Fibroblast of skin of right biceps (primary cell): ENCODE measurements at places on chromosomes 11 and 22.

DNA sequence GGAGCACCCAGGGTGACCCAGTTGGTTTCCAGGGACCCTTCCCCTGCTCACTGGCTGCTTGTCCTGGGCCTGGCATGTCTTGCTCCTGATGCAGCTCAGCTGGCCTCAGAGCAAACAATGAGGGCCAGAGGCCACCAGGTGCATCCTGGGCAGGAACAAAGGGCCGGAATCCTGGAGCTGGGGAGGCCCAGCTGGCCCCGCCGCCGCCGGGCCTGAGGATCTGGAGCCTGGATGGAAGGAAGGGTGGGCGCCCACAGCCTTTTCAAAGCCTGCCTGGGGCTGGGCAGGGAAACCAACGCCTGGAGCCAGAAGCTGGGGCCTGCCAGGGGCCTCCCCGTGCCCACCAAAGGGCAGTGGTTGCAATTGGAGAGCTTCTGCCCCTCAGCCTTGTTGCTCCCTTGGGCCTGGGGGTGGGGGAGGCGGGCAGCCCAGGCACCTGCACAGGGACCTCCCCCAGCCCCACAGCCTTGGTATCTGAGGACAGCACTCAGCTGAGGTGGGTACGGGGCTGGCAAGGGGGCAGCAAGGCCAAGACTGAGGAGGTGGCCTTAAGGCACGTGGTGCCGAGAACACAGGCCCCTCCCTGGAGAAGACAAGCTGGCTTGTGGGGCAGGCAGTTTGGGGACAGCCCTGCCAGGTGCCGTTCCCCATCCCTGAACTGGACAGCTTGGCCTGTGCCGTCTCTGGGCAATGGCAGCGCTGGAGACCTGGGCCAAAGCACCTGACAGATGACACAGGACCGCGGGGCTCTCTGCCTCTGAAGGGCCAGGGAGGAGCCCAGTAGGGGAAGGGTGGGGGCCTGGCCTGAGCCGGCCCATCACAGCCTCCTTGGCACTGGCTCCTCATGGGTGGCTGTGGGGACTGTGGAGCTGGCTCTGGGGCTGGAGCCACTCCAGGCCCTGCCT lies 7.1 kb upstream of the ADORA2A start:
- DNase-seq = no peak

GRCh38 chr11:47130543-47130942 lies 46.1 kb downstream of the ARFGAP2 start:
- no peak for DNase-seq

DNA sequence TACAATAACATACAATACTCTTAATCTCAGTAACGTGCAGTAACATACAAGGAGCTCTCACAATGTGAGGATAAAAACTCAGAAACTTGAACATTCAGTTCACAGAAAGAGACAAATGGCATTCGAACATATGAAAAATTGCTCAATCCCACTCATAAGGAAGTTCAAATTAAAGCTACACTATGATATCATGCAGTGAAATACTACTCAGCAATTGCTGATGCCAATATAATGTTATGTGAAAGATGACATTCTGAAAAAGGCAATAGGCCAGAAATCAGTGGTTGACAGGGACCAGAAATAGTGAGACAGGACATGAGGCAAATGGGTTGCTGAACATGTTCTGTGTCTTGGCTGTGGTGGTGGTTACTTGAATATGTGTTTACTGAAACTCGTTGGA lies 33.7 kb upstream of the PITPNB start:
- DNase-seq = peak; percentile 30

DNA sequence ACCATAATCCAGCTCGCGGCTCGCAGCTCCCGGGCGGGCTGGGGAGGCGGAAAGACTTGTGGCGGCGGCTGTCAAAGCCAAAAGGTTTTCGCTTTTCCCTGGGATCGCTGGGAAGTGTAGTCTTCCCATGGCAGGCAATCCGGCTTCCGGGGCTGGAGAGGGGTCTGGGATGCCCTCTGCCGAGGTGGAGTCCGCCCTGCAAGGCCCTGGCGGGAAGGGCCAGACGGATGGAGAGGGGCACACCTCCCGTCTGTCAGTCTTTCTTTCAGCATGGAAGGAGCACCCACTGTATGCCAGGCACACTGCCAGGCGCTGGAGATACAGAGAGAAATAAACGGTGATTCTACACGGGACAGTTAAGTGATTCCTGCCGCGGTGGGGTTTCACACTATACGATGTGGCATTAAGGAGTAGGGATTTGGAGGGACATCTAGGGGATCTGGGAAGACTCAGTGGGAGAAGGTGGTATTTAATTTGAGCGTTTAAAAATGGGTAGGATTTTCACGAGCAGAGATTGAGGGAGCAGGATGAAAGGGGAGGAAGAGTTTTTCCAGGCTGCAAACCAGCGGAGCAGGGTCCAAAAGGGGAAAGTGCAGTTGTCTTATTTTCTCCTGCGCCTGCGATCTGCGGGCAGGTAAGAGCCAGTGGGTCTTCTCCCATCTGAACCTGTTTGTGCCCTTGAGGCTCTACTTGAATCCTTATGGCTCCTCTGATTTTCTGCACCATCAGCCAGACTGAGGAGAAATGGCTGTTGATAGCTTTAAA lies at the start of gene BACE1:
BACE1 (minus strand) TSS at position 60 of the 765 bp plus-strand sequence. CDS start 461 bp downstream, outside the sequence.
- DNase-seq = peak; percentile 89

- DNase-seq = peak; percentile 15
These were observed 898.2 kb upstream of the RAG2 start for GRCh38 chr11:37496201-37496600.

GRCh38 chr11:43852057-43852636 lies 28.5 kb upstream of the ALKBH3 start:
- DNase-seq = peak; percentile 77

DNA sequence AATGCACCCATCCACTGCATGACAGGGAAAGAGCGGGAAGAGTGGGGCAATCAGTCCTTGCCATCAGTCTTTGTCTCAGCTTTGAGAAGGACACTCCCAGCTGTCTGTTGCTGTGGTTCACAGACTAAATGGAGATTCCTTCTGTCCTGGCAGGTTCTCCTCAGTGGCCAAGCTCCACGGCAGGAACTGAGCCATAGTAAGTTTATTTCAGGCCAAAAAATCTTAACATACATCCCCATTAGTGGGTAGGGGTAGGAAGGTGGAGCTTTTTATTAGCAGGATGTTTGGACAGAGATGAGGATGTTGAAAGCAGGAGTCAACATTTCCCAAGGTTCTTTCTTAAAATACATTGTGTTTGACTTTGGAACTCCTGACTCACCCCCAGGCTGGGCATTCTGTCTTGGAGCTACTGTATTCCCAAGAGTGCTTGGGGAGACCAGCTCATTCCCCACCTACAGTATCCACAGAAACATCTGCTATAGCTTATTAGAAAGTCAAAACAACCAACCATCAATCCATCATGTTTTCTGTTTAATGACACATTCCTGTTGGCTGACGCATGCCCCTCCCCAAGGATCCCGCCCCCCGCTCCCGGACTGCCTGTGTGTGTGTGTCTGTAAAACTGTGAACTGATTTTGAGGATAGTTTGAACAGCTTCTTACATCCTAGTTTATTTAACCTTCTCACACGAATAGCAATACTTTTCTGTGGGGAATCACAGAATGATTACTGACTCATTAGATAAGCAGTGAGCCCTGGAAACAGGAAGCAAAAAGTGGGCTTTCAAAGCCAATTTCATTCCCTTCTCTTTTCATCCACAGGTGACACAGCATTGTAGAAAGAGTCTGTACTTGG lies 109.5 kb downstream of the CCDC81 start:
- DNase-seq = peak; percentile 99

DNA sequence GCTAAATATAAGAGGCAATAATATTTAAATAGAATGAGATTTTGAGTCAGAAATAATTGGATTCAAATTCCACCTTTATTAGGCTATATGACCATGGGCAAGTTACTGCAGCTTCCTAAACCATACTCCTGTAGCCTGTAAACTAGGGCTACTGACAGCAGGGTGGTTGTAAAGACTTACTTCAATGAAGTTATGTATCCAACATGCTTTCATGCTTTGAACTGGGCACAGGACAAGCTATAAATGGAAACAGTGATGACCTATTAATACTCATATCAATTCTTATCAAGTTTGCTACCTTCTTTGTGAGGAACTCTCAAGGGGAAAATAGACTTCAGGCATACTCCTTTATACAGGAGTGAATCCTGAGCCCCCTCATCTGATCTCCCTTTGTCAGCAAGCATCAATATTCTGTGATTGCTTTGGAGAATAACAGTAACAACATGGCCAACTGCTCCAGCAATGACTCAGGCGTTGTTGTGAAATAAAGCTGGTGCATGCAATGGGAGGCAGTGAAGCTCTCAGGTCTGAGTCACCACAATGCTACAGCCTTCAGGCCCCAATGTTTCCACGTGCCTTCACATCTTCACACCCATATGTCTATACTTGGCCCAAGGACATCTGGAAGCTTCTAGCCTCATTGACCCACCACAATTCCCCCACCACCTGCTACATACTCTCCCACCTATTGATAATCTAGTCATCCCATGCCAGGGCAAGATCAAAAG lies 102.5 kb downstream of the KCNA4 start:
- DNase-seq = no peak

DNA sequence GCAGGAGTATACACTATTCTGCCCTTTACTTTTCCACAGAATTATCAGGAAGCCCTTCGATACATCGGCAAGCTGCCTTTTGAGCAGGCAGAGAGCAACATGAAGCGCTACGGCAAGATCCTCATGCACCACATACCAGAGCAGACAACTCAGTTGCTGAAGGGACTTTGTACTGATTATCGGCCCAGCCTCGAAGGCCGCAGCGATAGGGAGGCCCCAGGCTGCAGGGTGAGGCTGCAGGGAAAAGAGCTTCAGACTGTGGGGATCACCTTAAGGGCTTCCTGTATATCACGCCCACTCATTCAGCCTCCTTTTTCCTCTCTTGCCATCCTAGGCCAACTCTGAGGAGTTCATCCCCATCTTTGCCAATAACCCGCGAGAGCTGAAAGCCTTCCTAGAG lies 6.8 kb upstream of the HMBS start:
- DNase-seq = no peak

GRCh38 chr11:66011239-66011784 lies 496 bp upstream of the CST6 start:
- DNase-seq = peak; percentile 63

DNA sequence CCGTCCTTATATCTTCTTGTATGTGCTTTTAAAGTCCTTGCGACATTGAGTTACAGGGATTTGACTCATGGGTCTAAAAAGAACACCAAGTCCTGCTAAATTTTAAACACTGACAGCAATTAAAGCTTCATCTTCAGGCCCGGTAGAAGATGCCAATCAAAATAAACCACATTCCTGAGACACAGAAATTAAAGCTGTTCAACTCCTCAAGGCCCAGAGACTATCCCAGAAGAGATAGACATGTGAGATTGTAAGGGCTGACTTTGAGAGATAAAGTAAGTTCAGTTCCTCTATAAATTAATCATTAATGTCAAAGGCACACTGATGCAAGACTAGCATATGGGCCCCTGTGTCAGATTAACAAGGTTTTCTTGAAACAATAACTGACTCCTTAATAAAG lies 49.8 kb downstream of the OSBPL5 start:
- no peak for DNase-seq

- no peak for DNase-seq
These were observed 23.0 kb downstream of the POU2AF1 start for GRCh38 chr11:111355956-111356659.

- DNase-seq = no peak
These were observed 82.8 kb upstream of the ALKBH3 start for GRCh38 chr11:43797866-43798265.

DNA sequence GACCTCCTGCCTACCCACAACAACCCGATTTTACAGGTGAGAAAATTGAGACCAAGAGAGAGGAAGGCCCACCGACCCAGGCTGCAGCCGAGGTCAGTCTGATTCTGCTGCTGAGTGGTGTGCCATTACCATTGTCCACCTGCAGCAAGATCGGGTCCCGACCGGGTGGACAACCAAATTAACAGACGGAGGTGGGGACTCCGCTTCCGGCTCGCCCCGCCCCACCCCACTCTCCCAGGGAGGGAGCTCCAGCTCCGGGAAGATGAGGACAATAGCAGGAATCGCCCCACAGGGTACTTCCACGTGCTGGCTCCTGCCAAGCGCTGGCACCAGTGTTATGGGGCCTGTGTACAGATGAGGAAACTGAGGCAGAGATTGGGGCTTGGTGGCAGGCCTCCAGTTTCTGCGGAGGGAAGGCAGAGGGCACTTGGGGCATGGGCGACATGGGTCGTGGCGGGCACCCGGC lies 425 bp upstream of the KDELR3 start:
- no peak for DNase-seq

DNA sequence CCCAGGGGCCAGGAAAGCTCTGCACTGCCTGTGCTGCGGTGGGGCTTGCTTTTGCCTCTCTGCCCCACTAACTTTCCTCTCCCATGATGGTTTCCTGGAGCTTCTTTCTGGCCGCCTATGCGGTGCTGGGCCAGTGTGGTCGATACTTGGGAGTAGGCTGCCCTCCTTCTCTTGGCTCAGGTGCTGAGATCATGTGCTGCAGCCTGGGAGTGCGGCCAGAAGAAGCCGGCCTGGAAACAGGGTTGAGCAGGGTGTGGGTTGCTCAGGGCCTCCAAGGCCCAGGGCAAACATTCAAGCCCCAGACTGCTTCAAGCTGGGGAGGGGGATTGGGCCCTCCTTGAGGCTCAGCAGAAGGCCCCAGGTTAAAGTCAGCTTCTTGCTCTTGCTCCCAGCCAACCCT lies 125.0 kb downstream of the NTM start:
- DNase-seq = no peak

- no peak for DNase-seq
These were observed 26.1 kb downstream of the TMEM184B start for GRCh38 chr22:38246692-38247091.

DNA sequence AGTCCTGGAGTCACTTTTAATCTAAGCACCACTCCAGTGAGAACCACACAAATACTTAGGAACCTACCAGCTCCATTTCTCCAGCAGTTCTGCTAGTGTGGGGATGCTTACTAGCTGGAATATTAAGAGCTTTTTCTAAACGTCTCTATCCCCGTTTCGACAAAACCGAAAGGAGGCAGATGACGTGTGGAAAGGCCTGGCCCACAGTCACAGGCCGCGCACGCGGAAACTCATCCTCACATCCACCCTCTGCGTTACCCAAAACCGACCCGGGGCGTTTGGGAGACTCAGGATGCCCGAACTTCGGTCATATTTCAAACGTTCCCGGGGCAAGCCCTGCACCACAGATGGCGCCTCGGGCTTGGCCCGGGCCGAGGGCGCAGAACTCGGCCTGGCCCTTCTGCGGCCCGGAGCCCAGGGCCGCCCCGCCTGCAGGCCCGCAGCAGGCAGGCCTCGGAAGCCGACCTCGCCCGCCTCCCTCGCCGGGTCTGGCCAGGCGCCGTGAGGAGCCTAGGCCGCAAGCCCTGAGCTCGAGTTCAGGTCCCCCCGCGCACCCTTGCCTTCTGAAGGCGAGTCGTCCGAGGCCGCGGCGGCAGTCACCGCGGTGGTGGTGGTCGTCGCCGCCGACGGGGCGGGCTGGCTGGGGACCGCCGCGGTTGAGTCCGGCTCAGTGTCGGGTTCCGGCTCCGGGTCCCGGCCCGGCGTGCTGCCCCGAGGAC lies 473 bp downstream of the FNBP4 start:
- peak; percentile 59 for DNase-seq

- DNase-seq = no peak
These were observed 74.3 kb downstream of the DHCR7 start for GRCh38 chr11:71373791-71374454.

DNA sequence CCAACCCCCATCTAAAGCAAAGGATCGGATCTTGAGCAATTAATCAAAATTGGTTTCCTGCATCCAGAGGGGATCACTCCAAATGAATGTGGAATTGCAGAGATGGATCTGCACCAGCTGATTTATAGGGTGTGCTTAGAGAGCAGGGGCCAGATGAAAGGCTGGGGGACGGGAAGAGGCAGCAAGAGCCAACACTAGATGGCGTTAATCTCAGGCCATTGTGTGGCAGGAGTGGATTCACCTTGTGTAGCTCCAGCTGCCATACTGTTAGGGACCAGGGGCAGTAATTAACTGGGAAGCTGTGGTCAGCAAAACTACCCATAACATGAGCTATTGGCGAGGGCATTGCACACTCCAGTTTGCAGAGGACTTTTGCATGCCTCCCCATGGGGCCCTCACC lies 35.6 kb downstream of the SERPINH1 start:
- DNase-seq = peak; percentile 40
